ENCODE measurements at places on chromosomes 3 and 15.

DNA sequence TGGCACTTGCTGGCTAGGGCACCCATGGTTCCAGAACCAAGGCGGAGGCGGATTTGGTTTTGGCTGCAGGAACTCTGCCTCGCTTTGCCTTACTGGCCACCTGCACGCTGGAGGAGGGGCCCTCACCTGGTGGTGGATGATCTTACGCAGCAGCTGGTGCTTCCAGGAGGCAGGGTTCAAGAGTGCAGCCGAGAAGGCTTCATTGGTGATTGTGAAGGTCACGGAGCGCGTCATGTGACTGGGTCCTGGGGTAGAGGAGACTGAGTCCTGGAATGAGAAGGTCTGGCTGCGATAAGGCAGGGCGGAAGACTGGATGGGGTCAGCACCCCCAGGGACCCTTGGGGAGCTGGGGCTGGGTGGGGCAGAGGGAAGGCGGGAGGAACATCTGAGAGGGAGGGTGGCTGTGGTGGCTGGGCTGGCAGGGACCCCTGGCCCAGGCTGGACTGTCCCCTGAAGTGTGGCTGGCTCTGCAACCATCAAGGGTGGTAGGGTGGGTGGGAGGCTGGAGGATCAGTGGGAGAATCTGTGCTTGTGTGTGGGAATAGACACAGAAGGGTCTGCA is 25.8 kb upstream of the GOLGA6C start:
- no peak for DNase-seq

DNA sequence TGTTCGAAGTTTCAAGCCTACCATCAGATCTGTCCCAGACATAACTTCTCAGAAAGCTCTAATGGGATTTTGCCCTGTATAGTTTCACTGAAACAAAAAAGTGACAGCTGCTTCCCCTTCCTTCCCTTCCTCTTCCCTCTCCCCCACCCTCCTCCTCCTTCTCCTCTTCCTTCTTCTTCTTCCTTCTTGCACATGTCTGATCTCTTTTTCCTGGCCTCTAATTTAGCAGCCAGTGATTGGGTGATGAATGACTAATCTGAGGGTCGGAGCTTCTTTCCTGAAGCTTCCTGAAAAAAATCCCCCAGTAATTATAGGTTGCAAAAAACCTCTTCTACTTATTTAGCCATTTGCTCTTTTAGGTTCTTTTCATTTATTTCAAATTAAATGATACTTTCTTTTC is 168.7 kb downstream of the POTEB3 start:
- DNase-seq = no peak

DNA sequence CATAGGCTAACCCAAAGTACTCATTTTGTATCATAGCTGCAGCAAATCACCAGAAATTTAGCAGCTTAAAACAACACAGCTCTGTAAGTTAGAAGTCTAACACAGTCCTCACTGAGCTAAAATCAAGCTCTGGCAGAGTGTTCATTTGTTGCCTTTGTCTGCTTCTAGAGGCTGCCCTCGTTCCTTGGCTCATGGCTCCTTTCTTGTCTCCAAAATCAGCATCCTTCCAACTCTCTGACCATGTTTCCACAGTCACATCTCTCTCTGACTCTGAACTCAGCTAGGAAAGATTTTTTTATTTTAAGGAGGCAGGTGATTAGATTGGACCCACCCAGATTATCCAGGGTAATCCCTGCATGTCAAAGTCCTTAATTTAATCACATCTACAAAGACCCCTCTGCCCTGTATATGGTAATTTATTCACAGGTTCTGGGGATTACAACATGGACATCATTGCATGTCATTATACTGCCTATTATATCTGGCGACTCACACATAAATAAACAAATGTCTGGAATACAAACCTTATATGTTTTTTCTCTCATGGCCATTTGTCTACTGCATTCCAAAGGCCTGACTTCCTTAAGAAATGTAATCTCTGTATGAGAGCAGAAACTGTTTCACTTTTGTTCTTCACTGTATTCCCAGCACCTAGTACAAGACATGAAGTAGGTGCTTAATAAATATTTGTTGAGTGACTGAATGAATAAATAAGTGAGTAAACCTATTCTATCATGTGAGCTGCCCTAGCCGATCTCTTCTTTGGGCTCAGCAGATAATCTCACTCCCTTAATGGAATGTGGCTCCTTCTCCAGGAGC is 15.1 kb upstream of the UACA start:
- DNase-seq = no peak

DNA sequence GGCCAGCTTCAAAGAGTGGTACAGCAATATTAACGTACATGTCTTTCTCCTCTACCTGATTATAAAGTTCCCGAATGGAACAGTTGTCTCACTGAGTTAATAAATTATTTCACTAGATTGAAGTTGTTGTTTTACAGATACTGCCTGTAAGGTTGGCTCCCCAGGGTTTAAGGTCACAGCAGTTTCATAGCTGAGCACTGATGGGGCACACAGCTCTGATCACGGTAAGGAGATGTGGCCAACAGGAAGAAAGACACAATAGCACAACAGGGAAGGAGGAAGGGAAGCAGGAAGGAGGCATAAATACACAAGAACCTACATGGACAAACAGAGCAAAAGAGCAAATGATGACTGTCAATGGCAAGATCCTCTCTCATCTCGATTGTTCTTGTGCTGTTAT is 215.6 kb downstream of the WNT5A start:
- no peak for DNase-seq

GRCh38 chr3:69113536-69113935 is 8.9 kb downstream of the LMOD3 start:
- no peak for DNase-seq

- no peak for DNase-seq
Measured at GRCh38 chr3:17065315-17065714, 180.6 kb downstream of the PLCL2 start.

DNA sequence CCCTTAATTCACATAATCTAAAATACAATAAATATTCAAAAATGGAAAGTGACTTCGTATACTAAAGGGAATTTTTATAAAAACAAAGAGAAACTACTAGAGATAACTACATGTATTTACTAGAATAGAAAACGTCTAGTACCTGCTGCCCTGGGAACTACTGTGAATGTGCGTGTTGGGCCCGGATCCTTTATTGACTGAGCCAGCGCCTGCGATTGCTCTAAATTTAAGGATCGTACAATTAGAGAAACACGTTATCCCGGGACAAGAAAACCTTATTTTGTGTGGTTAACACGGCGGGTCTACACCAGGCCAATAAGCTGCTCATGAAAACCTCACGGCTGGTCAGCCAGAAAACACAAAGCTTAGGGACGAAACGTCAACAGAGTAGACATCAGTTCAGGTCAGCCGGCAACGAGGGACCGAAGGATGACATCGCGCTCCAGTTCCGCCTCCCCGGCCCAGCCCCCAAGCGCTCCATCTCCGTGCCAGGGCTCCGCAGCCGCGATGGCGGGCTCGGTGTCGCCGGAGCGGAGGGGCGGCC is 555 bp downstream of the TM2D3 start:
- no peak for DNase-seq

DNA sequence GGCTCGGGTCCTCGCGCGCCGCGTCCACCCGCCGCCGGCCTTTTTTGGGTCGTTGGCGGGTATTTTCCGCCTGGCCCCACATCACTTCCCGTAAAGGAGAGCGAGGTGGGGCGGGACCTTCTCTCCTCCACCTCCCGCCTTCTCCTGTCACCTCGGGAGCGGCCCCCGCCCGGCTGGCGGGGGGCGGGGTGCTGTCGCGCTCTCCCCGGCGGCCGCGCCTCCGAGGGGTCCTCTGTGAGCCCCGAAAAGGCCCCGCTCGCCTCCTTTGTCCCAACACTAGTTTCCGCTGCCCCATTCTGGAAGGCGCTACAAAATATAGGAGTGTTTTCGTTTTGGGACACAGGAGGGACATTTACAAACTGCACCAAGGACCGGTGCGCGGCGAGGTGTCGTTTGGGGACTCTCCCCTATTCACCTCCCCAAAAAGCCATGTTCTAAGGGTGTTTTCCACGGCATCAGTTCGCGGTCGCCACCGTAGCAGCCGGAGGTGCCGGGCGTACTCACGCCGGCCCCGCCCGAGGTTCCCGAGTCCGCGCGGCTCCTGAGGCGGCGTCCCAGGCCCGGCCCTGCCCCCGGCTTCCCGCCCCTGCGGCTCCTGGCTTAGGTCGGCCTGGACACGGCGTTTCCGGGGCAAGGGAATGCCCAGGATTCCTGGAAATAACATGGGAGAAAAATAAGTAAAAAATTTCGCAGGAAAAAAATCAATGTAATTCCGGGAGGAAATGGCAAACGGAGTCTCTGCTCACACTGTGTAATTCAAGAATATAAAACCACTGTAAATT is at the start of gene RAB27A:
Gene RAB27A, minus strand, starts transcription at position 68 of the 782 bp plus-strand sequence. CDS start 54,879 bp downstream, outside the sequence.
- peak; percentile 31 for DNase-seq

DNA sequence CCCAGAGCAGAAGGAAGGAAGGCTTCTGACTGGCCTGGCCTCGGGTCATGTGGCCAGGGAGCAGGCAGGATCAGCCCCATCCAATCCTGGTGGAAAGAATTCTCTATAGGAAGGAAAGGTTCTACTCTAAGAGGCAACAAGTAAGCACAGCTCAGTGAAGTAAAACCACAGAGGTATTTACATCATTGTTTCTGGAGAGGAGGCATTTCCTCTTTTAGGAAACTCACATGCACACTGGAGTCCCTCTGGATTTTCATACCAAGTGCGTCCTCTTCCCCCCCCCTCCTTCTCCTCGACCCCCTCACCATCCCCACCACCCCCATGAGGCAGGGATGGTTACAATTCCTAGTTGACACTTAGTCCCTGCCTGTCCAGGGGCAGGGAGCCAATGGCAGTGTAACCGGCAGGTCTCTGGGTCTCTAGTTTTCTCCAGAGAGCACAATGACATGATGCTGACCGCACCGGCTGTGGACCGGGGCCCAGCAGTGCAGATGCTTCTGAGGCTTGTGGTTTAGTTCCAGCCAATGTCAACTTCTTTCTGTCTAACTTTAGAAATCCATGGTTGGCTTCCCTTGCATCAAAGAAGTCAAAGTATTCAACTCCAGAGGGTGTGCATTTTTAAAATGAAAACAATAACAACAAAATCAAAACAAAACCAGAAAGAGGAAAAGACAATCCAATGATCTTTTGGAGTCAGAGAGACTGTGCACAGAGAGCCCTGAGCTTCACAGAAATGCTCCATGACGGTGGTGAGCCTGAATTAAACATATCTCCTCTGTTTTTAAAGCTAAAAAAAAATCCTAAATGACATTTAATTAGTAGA is 230.3 kb upstream of the TLE3 start:
- no peak for DNase-seq

DNA sequence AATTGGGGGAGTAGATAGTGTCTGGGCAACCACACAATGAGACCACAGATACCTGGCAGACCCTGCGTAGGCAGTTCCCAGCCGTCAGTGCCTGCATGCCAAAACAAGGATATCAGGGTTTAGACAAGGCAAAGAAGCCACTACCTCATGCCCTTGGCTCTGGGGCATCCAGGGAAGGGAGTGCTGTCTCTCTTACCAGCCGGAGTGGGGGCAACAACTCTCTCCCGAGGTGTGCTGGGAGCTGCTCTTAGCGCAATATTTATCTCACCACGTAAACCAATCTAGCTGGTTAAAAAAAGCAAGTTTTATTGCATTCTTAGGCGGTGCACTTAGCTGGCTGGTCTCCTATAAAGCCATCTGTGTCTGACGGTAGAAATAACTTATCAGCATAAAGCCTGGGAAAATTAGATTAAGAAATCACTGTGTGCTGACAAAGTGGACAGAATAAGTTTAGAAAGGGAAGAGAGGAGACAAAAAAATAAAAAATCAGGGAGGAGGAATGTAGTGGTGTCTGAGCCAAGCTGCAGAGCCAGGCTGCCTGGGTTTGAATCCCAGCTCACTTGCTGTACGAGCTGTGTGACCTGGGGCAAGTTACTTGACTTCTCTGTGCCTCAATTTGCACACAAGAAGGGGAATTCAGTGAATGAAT is 273.2 kb downstream of the PDZRN3 start:
- no peak for DNase-seq

DNA sequence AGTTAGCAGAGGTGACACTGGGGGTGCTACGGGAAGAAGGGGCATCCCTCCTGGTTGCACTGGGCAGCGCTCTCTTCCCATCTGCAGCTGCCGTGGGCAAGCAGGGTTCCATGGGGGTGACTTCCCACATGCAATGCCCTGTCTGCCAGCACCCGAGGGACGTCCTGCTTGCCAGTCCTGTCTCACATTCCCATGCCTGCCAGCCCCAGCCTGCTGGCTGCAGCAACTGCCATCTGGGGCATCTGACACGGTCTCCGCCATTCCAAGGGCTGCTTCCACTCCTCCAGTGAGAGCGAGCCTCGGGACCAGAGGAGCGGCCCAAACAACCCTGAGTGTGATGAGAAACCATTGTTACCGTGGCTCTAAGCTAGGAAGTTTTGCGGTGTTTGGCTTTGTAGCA is 45.4 kb upstream of the RPL32 start:
- no peak for DNase-seq
